ENCODE measurements at places on chromosomes 4 and X. TPM values are rescaled to one million over a fixed set of nuclear protein-coding genes. Genes with fewer than 3 reads are reported as not detected.

DNA sequence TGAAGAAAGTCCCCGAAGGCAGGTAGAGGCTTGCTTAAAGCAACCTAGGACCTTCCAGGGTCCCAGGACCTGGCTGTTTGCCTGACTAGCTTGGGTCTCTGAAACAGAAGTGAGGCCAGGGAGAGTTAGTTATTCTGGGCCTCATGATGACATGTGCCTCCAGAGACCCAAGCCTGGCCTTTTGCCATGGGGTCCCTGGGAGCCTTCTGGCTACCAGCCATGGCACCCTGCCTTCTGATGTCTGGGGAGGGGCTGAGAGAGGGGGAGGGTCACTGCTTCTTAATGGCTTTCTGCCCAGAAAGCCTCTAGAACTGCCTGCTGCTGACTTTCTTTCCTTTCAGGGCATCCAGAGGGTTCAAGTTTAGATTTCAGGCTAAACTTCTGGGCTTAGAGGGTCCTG lies 1.0 kb upstream of the STARD8 start:
- no peak for DNase-seq
- H3K4me3 ChIP-seq = no peak overlapping the region
- H3K36me3 ChIP-seq = no peaks in the 10 kb centered on the region
- no peaks in the 10 kb centered on the region for H3K4me1 ChIP-seq
- H3K27me3 ChIP-seq = peaks cover 10% of the 10 kb centered on the region

DNA sequence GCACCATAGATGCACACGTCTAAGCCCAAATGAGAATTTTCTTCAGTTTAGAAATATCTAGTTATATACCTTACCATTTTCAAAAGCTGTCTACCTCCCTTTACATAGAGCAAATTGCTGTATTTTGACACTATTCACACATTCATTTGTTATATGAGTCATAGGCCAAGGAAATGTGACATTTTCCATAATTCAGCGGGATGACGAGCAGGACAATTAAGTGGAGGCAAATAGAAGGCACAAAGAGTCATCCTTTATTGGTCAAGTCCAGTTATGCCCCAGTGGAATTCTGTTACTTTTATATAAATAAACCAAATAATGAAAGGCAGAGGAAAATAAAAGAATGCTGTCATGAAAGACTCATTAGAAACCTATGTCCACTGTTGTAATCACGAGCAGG lies 27.9 kb downstream of the FGF13 start:
- no peak for DNase-seq
- H3K27ac ChIP-seq = no peak overlapping the region
- no peak overlapping the region for H3K4me3 ChIP-seq

GRCh38 chr4:177511611-177512010 lies 69.4 kb upstream of the AGA start:
- H3K27ac ChIP-seq = no peak overlapping the region
- H3K4me1 ChIP-seq = no peaks in the 10 kb centered on the region
- no peak overlapping the region for H3K4me3 ChIP-seq

DNA sequence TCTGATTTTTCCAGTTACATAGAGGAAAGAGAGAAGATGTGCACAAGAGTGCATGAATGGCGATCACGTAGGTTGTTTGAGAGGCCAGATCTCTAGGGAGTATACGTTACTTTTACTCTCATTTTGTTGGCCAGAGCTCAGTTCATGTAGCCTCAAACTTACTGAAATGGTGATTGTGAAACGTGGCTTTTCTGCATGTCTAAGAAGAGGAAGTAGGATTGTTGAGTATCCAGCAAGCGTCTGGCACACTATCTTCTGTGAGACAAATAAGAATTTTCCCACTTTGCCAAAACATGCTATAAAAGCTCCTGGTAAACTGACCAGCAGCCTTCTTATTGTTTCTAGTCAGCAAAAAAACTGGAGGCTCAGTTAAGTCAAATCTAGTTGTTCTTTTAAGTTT lies 264.5 kb upstream of the EMCN start:
- H3K36me3 ChIP-seq = no peaks in the 10 kb centered on the region
- H3K27me3 ChIP-seq = no peaks in the 10 kb centered on the region
- DNase-seq = no peak
- no peak overlapping the region for H3K27ac ChIP-seq
- H3K4me1 ChIP-seq = no peaks in the 10 kb centered on the region

DNA sequence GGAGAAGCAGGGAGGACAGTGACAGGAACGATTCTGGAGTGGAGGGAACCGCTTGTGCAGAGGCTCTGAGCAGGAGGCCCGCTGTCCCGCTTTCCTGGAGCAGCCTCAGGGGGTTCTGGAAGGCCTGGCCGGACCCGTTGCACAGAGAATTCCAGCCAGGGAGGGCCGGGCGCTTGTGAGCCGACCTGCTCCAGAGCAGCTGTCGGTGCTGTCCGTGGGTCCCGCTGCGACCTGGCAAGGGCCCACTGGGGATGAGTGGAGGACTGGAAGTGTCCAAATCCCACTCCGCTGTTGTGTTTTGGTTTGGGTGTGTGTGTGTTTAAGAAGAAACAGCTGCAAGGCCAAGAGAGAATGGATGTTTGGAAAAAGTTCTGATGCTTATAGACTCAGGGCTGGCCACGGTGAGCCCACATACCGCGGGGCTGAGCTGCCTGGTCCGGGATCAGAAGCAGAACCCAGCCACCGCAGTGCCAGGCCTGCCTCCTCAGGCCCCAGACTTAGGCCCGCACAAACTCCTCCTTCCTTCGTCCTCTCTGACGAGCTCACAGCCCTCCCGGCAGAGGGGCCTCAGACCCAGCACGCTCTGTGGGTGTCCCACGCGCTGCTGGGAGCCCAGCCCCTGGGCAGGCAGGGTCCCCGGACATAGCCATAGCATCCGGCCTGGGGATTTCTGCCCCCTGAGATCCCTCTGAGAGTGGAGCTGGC lies 73.9 kb downstream of the HTRA3 start:
- no peaks in the 10 kb centered on the region for H3K36me3 ChIP-seq
- no peaks in the 10 kb centered on the region for H3K4me1 ChIP-seq
- H3K27ac ChIP-seq = no peak overlapping the region
- H3K27me3 ChIP-seq = no peaks in the 10 kb centered on the region

GRCh38 chr4:150283689-150284088 lies 205.4 kb downstream of the DCLK2 start:
- H3K4me3 ChIP-seq = no peak overlapping the region
- H3K27me3 ChIP-seq = no peaks in the 10 kb centered on the region
- DNase-seq = no peak
- no peak overlapping the region for H3K27ac ChIP-seq
- peaks cover 9% of the 10 kb centered on the region for H3K36me3 ChIP-seq

GRCh38 chrX:3448563-3448962 lies 102.1 kb upstream of the MXRA5 start:
- no peak overlapping the region for H3K27ac ChIP-seq
- no peaks in the 10 kb centered on the region for H3K4me1 ChIP-seq
- H3K27me3 ChIP-seq = no peaks in the 10 kb centered on the region

DNA sequence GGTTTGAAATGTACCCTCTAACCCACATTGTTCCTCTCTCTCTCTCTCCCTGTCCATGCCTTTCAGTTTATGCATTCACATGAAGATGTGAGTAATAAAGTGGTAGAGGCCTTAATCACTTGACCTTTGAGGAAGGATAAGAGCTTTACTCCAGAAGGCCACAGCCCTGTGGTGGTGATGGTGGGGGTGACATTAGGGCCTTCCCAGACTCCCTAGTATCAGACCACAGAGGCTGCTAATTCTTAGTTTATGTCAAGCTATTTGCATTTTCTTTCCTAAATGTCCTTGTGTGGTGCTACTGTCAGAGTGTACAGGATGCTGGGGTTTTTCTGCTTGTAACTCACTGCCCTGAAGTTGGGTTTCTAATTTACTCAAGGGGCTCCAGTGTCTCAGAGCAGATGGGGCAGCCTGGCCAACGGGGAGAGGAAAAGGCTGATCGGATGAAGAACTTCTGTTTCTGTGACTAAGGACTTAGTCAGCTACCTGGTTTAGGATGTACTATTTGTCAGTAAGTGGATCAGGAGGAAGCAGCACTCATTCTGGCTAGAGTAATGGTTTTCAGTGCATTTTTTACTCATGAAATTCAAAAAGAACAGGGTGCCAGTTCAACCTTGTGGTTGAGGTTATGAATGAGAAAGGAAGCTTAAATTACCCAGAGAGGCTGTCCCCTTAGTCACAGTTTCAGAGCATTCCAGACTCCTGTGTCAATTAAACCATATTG lies 509.6 kb upstream of the DIPK2B start:
- no peaks in the 10 kb centered on the region for H3K27me3 ChIP-seq
- peak overlapping the region; percentile 90 for H3K27ac ChIP-seq
- peaks cover 1% of the 10 kb centered on the region for H3K36me3 ChIP-seq
- peak overlapping the region; percentile 11 for H3K4me3 ChIP-seq
- peaks cover 45% of the 10 kb centered on the region for H3K4me1 ChIP-seq
- DNase-seq = peak; percentile 16

Gene CHRDL1
- total RNA-seq = not detected
